ENCODE measurements at places on chromosomes 11 and 22. TPM values are rescaled to one million over a fixed set of nuclear protein-coding genes. Genes with fewer than 3 reads are reported as not detected.

The A4GALT gene
- 5.5 TPM for polyA plus RNA-seq

The KCNK4 gene
- polyA plus RNA-seq = 0.09 TPM

The TPBGL gene
- polyA plus RNA-seq = 0.39 TPM

The OR52J3 gene
- not detected for polyA plus RNA-seq

The OR51B2 gene
- not detected for polyA plus RNA-seq

The ANO1 gene
- 12.3 TPM for polyA plus RNA-seq

DNA sequence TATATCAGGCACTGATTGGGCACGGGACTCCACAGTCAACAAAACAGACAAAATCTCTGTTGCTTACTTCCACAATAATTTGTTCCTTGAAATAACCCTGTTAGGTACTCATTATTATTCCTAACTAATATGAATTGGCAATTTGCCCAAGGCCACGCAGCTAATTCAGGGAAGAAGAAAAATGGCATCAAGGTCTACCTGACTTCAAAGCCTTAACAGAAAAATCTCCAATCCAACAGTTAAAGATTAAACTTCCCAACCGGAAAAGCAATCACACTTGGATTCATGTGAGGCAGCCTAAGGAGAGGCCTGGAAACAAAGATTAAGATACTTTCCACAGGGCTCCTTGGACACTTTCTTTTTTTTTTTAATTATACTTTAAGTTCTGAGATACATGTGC is 68.9 kb downstream of the PRCP start:
- no peak for DNase-seq

GRCh38 chr11:134562196-134562595 is 150.2 kb upstream of the B3GAT1 start:
- no peak for DNase-seq

- no peak for DNase-seq
Observed at GRCh38 chr11:127925475-127925874, 661.9 kb downstream of the ETS1 start.

DNA sequence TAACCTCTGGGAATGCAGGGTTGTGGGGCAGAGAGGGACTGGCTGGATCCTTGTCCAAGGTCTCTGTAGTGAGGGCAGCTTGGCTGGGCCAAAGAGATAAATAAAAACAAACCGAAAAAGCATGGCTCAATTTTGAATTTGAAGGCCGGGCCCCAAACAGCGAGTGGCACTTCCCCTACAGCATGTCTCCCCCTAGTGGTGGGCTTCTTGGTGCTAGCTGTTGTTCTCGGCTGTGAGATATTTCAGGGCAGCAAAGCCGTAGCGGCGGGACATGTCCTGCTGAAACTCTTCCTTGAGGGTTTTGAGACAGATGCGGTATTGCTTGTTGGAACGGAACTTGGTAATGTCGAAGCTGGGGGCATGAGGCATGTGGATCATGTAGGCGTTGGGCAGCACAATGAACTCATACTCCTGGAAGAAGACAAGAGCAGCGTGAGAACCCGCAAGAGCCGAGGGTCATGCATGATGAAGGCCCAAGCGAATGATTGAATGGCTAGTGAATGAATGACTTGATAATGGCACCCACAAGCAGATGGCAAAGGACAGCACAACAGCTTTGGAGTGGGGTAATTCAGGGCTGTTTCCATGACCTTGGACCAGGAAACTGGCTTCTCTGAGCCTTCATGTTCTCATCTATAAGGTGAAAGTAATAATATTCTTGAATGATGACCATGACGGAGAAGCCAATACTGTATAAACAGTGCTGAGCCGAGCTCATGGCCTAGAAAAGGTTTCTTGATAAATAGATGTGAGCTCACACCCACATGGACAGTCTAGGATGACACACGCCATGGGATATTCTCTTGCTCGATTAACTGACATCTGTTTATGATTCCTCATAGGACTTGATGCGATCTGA is 216.3 kb upstream of the SYN3 start:
- DNase-seq = no peak

GRCh38 chr11:70443773-70444030 is 45.4 kb downstream of the CTTN start:
- no peak for DNase-seq

- no peak for DNase-seq
Observed at GRCh38 chr22:50455201-50455600, 19.6 kb downstream of the SBF1 start.

GRCh38 chr22:24945430-24945829 is 1.1 kb downstream of the LHFPL7 start:
- no peak for DNase-seq

DNA sequence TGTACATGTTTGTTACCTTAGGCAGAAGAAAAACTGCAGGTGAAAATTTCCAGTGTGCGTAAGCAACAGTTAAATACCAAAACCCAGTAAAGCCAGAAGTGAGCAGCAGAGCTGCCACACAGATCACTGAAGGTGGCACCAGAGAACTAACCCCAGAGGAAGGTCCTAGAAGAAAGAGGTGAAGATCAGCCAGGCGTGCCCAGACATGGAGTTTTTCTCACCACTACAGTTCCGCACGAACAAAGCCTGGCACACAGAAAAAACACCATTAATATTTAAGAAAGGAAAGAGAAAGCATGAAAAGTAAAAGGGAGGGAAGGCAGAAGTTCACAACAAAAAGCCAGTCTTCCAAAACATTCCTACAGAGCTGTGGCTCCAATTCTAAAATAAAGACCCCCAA is 60.7 kb downstream of the STK33 start:
- DNase-seq = no peak

GRCh38 chr11:2268729-2269600 is 1.4 kb downstream of the ASCL2 start:
- peak; percentile 43 for DNase-seq

GRCh38 chr11:15920856-15921629 is 435.3 kb downstream of the SOX6 start:
- no peak for DNase-seq

GRCh38 chr11:69918231-69918937 is 99.2 kb upstream of the FGF3 start:
- no peak for DNase-seq

GRCh38 chr22:39237318-39238100 is 7.3 kb downstream of the PDGFB start:
- peak; percentile 31 for DNase-seq

DNA sequence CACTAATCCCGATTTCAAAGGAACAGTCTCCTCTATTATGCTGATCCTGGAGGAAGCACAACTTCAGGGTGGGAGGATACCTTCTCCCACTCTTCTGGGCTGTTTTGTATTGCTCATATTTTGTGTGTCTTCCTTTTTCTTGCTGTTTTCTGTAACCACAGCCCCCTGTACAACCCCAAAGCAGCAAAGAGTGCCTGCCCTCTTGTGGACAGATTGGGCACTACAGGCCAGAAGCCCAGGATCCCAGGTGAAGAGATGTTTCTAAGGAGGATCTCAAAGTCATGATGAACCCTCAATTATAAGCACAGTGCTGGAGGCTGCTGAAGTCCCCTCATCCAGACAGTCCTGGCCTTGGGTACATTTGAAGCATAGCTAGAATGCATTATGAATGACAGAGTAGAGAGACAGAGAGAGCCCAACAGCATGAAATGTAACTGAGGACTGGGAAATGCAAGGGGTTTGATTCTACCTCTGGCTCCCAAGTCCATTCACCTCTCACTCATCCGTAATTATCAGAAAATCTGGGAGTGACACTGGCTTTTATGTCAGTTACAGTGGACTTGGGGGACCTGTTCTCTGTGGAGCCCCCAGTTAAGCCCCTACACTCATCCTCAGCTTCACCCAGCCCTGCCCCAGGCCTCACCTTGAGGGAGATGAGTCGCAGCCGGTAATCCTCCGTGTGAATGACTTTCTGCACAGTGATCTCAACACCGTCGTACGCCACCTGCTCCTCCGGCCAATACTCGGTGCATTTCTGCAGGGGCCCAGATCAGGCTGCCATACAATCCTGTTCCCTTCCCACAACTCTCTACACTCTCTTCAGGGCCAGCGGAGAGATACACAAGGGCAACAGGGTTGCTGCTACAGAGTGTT is 6.2 kb upstream of the IGSF22 start:
- peak; percentile 19 for DNase-seq

- no peak for DNase-seq
Observed at GRCh38 chr11:76841923-76842452, 18.7 kb upstream of the ACER3 start.

DNA sequence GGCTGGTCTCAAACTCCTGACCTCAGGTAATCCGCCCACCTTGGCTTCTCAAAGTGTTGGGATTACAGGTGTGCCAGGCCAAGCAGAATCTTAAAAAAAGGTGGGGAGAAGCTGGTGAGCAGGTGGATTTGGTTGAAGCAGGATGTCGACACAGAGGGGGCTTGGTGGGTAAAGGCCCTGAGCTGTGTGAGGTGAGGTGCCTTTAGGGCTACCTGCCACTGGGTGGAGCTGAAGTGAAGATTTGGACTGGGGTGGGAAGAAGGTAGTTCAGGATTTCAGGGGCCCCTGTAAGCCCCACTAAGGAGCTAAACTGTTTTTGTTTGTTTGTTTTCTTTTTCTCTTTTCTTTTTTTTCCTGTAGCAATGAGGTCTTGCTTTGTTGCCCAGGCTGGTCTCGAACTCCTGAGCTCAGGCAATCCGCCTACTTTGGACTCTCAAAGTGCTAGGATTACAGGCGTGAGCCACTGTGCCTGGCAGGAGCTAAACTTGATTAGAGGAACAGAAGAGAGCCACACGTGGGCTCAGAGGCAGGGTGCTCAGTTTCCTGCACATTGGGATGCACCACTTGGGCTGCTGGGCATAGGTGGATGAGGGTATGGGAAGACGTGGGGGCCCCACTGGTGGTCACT is 6.0 kb downstream of the P2RX6 start:
- DNase-seq = no peak

DNA sequence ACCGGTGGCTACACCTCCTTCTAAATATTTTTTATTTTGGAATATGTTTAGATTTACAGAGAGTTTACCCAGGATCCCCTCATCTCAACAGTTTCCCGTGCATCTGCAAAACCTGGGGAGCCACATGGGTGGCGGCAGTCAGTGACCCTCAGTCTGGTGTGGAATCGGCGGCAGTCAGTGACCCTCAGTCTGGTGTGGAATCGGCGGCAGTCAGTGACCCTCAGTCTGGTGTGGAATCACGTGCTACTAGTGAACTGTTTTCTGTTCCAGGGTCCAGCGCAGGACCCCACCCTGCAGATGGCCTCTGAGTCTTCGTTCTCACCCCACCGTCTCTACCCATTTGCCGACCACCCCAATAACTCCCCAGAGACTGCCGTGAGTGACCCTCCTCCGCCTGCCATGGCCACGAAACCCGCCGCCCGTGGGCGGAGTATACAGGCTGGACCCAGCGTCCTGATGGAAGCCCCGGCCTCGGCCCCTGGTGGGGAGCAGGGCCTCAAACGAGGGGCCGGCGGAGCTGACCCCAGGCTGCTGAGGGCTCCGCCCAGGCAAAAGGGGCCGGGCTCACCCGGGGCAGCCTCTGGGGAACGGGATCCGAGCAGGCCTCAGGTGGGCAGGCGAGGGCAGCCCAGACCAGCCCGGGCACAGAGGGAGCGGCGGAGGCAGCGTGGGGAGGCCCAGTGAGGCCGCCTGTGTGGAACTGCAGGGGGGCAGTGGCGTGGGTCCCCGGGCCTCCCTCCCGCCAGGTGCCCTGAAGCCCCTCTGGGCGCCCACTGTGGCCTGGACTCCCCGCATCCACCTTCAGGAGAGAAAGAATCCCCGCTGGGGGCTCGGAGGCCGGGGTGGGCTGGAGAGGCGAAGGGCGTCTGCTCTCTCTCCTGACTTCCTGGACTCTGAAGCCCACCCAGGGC is 2.5 kb downstream of the IL17REL start:
- DNase-seq = no peak

DNA sequence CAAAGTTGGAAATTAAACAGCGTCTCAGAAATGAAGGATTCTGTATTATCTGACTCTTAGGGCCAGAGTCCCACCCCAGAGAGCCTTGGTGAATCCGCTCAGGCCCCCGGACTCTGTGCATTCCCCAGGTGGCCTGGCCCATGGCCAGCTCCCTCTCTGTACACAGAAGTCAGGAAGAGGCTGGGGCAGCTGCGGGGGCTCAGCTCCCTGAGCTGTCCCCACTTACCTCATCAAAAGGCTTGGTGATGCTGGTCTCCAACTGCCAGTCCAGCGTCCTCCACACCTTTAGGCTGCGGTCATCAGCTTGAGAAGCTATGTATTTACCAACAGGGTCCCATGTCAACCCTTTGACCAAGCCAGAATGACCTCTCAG is 35.0 kb downstream of the HIRA start:
- DNase-seq = no peak

DNA sequence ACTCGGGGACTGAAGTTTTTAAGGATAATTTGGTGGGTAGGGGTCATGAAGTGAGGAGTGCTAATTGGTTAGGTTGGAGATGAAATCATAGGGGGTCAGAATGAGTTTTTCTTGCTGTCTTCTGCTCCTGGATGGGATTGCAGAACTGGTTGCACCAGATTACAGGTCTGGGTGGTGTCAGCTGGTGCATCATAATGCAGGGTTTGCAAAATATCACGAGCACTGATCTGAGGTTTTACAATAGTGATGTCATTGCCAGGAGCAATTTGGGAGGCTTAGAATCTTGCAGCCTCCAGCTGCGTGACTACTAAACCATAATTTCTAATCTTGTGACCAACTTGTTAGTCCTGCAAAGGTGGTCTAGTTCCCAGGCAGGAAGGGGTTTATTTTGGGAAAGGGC is 46.4 kb upstream of the CALCB start:
- no peak for DNase-seq

GRCh38 chr11:118953265-118953664 is 2.8 kb upstream of the UPK2 start:
- peak; percentile 33 for DNase-seq

DNA sequence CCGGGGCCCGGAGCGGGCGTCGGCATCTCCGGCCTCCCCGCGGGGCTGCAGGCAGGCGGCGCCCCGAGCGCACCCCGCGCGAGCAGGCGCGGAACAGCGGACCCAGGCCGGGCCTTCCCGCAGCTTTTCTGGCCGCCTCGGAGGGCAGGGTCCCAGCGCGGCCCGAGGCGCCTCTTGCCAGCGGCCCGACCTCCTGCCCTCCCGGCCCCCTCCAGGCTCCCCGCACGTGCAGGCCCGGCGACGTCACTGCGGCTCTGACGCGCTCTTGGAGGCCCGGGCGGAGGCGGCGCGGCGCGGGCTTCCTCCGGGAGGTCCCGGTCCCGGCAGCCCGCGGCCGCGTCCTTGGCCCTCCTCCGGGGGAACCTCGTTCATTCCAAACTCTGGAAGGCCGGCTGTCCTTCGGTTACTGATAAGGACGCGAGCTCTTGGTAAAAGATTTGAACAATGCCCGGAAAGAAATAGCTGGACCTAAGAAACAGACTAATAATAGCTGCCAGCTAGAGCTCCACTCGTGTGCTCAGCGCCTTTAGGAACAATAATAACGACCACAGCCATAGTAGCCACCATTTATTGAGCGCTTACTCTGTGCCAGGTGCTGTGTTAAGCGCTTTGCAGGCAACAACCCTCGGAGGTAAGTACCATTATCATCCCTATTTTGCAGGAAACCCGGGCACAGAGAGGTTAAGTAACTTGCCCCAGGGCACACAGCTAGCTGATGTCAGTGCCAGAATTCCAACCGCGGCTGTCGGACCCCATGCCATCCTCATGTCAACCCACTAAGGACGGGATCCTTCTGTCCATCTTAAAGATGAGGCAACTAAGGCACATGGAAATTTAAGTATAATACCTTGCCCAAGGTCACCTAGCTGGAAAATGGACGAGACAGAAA is 39.1 kb upstream of the CREB3L1 start:
- DNase-seq = peak; percentile 78
